ENCODE measurements at places on chromosomes 6 and 20.

GRCh38 chr20:59672576-59672975, 68.2 kb downstream of the PHACTR3 start:
- DNase-seq, result no peak
- no peaks in the 10 kb centered on the region for H3K27me3 ChIP-seq
- H3K4me3 ChIP-seq, result no peak overlapping the region
- H3K27ac ChIP-seq, result no peak overlapping the region
- H3K4me1 ChIP-seq, result no peaks in the 10 kb centered on the region
- no peaks in the 10 kb centered on the region for H3K36me3 ChIP-seq

- H3K36me3 ChIP-seq, result peaks cover 45% of the 10 kb centered on the region
- no peak overlapping the region for H3K4me3 ChIP-seq
- no peak for DNase-seq
Observed at GRCh38 chr6:87504441-87504840, 31.7 kb downstream of the SLC35A1 start.

DNA sequence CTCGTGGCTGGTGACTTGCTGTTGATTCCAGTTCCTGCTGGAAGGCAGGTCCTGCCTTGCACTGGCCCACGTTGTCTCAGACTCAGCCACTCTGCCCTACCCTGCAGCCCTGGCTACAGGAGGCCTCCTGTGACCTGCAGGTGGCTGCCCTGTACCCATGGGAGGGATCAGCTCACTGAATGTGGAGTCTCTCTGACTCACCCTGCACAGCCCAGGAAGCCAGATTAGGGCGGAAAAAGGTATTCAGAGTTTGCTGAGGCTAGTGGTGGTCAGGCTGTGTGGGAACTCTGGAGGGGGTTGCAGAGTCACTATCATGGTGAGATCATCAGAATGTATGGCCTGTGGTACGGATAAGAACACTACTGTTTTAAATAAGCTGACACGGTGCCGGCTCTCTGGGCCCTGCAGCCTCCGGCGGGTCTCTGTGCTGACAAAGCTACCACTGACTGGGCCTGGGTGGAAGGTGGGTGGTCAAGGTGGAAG, 24.7 kb upstream of the PYGB start:
- H3K4me3 ChIP-seq, result no peak overlapping the region
- peaks cover 5% of the 10 kb centered on the region for H3K36me3 ChIP-seq
- no peaks in the 10 kb centered on the region for H3K27me3 ChIP-seq
- H3K4me1 ChIP-seq, result no peaks in the 10 kb centered on the region

DNA sequence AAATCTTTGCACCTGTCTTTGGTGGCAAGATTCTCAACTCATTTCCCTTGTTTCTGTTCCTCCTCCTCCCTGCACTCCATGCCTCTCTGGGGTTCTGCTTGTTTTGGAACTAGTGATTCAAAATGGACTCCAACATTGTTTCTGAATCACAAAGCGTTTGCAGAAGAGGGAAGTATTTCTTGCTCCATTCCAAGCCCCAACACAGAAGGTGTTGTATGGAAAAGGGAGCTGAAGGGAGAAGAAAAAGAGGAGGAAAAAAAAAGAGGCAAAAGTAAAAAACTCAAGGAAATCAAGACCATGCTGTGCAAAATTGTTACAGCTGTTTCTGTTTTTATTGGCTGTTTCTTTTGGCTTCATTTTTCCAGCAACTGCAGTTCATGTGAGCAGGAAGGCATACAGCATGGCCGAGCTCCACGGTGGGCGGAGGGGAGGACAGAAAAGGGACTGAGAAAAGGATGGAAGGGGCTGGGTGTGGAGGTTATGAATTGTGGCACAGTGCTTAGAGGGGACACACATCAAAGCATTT, 66.9 kb upstream of the PRL start:
- H3K36me3 ChIP-seq, result no peaks in the 10 kb centered on the region
- no peak overlapping the region for H3K4me3 ChIP-seq
- no peaks in the 10 kb centered on the region for H3K4me1 ChIP-seq
- H3K27ac ChIP-seq, result no peak overlapping the region

GRCh38 chr20:57717797-57718196, 8.0 kb upstream of the PMEPA1 start:
- peaks cover 12% of the 10 kb centered on the region for H3K4me1 ChIP-seq
- DNase-seq, result no peak
- no peaks in the 10 kb centered on the region for H3K36me3 ChIP-seq
- no peak overlapping the region for H3K4me3 ChIP-seq
- no peak overlapping the region for H3K27ac ChIP-seq

- H3K36me3 ChIP-seq, result no peaks in the 10 kb centered on the region
- no peak for DNase-seq
- no peak overlapping the region for H3K27ac ChIP-seq
- H3K27me3 ChIP-seq, result no peaks in the 10 kb centered on the region
Observed at GRCh38 chr20:51628533-51629398, 86.2 kb upstream of the NFATC2 start.

DNA sequence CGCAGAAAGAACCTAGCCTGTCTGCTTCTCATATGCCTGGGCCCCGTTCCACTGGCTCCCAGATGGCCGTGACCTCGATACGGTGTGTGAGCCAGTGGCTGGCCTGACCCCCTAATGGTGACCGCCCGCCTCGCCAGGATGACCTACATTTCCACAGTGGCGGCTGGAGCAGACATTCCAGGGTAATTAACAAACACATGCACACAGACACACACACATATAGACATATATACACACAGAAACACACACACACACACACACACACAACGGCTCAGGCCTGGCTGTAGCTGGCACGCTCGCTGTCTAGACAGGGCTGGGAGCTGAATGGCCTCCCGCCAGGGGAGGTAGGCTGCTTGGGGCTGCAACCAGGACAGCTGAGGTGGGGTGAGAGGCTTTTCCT, 227.1 kb downstream of the ANKRD60 start:
- H3K27me3 ChIP-seq, result no peaks in the 10 kb centered on the region
- no peak overlapping the region for H3K27ac ChIP-seq
- H3K4me1 ChIP-seq, result peaks cover 10% of the 10 kb centered on the region
- H3K4me3 ChIP-seq, result no peak overlapping the region
- no peak for DNase-seq
- H3K36me3 ChIP-seq, result no peaks in the 10 kb centered on the region

DNA sequence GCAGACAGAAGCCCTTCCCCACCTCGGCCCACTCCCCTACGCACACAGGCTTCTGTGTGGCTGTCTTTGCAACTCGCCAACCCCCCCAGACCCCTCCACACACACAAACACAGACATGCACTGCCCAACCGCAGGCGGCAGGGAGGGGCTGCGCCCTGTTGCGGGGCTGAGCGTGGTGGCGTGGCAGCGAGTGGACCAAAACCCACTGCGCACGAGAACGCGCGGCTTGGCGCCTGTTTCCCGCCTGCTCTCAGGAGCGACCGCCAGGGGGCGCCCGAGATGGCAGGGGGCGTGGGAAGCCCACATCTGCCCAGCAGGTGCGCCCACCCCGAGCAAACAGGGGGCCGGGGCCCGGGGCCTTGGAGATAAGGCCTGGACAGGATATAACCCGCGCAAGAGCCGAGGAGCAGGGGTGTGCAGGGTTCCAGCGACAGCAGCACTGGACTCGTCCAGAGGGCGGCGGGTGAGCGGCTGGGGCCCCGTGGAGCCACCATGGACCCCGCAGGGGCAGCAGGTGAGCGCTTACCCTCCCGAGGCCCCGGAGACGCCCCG, at the start of gene RBPJL:
RBPJL (plus strand) TSS at position 410 of the 552 bp plus-strand sequence; CDS start at position 493, 83 bp downstream.
- no peaks in the 10 kb centered on the region for H3K36me3 ChIP-seq
- H3K27me3 ChIP-seq, result peaks cover 5% of the 10 kb centered on the region
- H3K4me1 ChIP-seq, result no peaks in the 10 kb centered on the region
- peak; percentile 33 for DNase-seq
- H3K4me3 ChIP-seq, result no peak within 1 kb of the TSS

- no peaks in the 10 kb centered on the region for H3K4me1 ChIP-seq
- no peaks in the 10 kb centered on the region for H3K27me3 ChIP-seq
- H3K4me3 ChIP-seq, result no peak overlapping the region
Observed at GRCh38 chr6:145312481-145312880, 422.8 kb downstream of the EPM2A start.

GRCh38 chr20:46430921-46431712, 24.7 kb upstream of the ELMO2 start:
- H3K27me3 ChIP-seq, result peaks cover 2% of the 10 kb centered on the region
- no peaks in the 10 kb centered on the region for H3K36me3 ChIP-seq
- DNase-seq, result no peak
- no peak overlapping the region for H3K4me3 ChIP-seq
- no peak overlapping the region for H3K27ac ChIP-seq

GRCh38 chr6:87672641-87673040, 29.4 kb downstream of the AKIRIN2 start:
- H3K4me1 ChIP-seq, result peaks cover 6% of the 10 kb centered on the region
- H3K4me3 ChIP-seq, result no peak overlapping the region
- H3K27me3 ChIP-seq, result no peaks in the 10 kb centered on the region

DNA sequence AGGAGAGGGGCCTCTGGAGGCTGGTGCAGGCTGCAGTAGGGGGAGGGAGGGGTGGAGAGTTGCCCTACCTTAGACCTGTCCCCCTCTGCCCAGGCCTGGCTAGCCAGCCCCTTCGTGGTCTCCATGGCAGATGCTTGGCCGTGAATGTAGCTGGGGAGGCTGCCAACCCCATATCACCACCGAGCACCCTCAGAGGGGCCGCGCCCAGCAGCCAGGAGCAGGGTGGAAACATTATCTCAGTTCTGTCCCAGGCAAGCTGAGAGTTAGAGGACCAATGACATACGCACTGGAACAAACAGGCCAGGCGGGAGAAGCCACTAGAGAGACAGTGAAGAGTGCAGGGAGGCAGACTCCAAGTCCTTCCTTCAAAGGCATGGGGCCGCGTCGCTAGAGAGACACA, 66.5 kb downstream of the LRFN2 start:
- no peak for DNase-seq
- no peak overlapping the region for H3K27ac ChIP-seq
- H3K36me3 ChIP-seq, result no peaks in the 10 kb centered on the region
- H3K4me1 ChIP-seq, result no peaks in the 10 kb centered on the region

GRCh38 chr6:63261820-63262219, 50.6 kb downstream of the FKBP1C start:
- no peaks in the 10 kb centered on the region for H3K36me3 ChIP-seq
- H3K27ac ChIP-seq, result no peak overlapping the region
- H3K27me3 ChIP-seq, result no peaks in the 10 kb centered on the region
- H3K4me3 ChIP-seq, result no peak overlapping the region
- no peak for DNase-seq
- H3K4me1 ChIP-seq, result no peaks in the 10 kb centered on the region

GRCh38 chr6:91886183-91886795, 1299.4 kb upstream of the MAP3K7 start:
- H3K4me1 ChIP-seq, result no peaks in the 10 kb centered on the region
- no peak for DNase-seq
- H3K27me3 ChIP-seq, result no peaks in the 10 kb centered on the region
- no peaks in the 10 kb centered on the region for H3K36me3 ChIP-seq
- no peak overlapping the region for H3K4me3 ChIP-seq

GRCh38 chr6:150692604-150693003, 92.9 kb downstream of the PLEKHG1 start:
- H3K4me1 ChIP-seq, result peaks cover 3% of the 10 kb centered on the region
- H3K36me3 ChIP-seq, result no peaks in the 10 kb centered on the region
- H3K4me3 ChIP-seq, result no peak overlapping the region
- H3K27me3 ChIP-seq, result no peaks in the 10 kb centered on the region
- no peak overlapping the region for H3K27ac ChIP-seq

DNA sequence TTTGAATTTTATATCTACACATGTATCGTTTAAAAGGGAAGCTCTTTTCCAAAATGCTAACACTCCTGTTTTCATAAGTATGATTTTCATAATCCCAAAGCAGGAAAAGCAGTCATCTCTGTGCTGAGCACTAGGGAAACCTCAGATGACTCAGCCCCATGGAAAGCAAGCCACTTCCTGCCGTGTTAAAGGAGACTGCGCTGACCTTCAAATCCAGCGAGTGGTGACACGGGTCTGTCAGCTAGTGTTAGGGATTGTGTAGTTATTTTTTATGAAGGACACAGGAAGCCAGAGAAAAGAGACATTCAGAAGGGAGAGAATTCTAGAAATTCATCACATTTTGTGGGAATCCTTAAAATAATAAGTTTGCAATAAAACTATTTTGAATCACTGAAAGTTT, 57.0 kb upstream of the CD93 start:
- peaks cover 19% of the 10 kb centered on the region for H3K4me1 ChIP-seq
- no peak overlapping the region for H3K4me3 ChIP-seq
- H3K27ac ChIP-seq, result no peak overlapping the region
- H3K36me3 ChIP-seq, result no peaks in the 10 kb centered on the region
- peak; percentile 29 for DNase-seq
- H3K27me3 ChIP-seq, result no peaks in the 10 kb centered on the region

GRCh38 chr6:128763599-128764300, 119.2 kb upstream of the LAMA2 start:
- no peaks in the 10 kb centered on the region for H3K4me1 ChIP-seq
- H3K4me3 ChIP-seq, result no peak overlapping the region
- no peak for DNase-seq
- no peak overlapping the region for H3K27ac ChIP-seq
- H3K27me3 ChIP-seq, result no peaks in the 10 kb centered on the region
- no peaks in the 10 kb centered on the region for H3K36me3 ChIP-seq

DNA sequence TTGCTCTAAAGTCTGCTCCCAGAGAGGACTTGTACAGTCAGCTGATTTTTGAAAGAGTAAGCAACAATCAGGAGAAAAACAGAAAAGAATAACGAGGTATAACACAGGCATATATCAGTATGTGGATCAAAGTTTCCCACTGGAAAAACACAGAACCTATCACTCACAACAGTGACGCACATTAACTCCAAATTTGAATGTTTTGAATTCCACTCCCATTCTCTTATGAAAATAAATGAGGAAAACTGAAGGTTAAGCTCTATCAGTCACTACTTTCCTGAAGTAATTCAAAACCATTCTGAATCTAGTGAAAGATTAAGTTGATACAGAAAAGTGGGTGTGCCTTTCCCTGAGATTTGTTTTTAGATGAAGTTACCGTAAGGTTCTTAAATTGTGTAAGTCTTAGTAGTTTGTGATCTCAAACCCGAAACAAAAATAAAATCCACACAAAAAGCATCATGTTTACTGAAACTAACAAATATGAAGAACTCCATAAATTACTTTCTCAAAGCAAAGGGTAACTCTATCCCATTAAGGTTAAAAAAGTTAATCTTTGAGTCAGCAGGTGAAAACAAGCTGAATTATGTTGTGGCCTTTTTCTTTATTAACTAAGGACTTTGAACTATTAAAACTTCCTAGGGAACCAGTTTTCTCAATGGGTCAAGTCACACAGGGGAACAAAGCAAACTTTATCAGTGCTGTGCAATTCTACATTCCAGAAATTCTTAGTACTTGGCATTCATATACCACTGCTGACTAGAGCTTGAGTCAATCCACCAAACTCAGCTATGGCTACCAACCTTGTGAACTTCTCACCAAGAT, 115.7 kb downstream of the OGFRL1 start:
- H3K27me3 ChIP-seq, result no peaks in the 10 kb centered on the region
- no peak for DNase-seq
- H3K36me3 ChIP-seq, result no peaks in the 10 kb centered on the region
- no peaks in the 10 kb centered on the region for H3K4me1 ChIP-seq

DNA sequence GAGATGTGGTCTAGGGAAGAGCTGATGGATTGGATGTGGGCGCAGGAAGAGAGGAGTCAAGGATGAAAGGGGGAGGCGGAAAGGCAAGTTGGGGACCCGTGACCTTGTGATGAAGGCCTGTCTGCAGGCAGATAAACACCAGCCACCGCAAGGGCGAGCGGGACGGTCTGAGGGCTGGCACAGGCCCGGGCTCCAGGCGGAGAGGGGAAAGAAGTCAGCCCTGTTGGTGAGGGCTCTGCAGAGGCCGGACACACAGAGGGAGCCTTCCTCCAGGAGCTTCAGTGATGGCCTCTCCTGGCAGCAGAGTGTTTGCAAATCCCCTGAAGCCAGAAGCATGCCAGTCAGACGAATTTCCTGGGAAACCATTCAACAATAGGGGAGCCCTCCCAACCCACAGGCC, 112.2 kb downstream of the ZDHHC14 start:
- H3K36me3 ChIP-seq, result no peaks in the 10 kb centered on the region
- H3K4me3 ChIP-seq, result no peak overlapping the region
- no peaks in the 10 kb centered on the region for H3K27me3 ChIP-seq

All from natural killer cell (primary cell).